ENCODE measurements at places on chromosomes 5 and 9. TPM values are rescaled to one million over a fixed set of nuclear protein-coding genes. Genes with fewer than 3 reads are reported as not detected.

The MCCC2 gene
- total RNA-seq: 46.3 TPM

The PCDHGA1 gene
- total RNA-seq: under 0.01 TPM

The ZNF483 gene
- 2.2 TPM for total RNA-seq

The F2RL2 gene
- not detected for total RNA-seq

The GNA14 gene
- not detected for total RNA-seq

The FAM120AOS gene
- 24.3 TPM for total RNA-seq

The CCDC183 gene
- total RNA-seq: 0.69 TPM

The PCDHA9 gene
- under 0.01 TPM for total RNA-seq

The TMEM252 gene
- total RNA-seq: not detected

The LCNL1 gene
- total RNA-seq: not detected

The CDKN2B gene
- 2.0 TPM for total RNA-seq

The IL5 gene
- not detected for total RNA-seq

The PAEP gene
- 4.9 TPM for total RNA-seq

The PCYOX1L gene
- total RNA-seq: 9.6 TPM

The ITGA2 gene
- total RNA-seq: 4.0 TPM

The PPP2R2B gene
- 1.3 TPM for total RNA-seq

The ETF1 gene
- 131 TPM for total RNA-seq

The DMRT3 gene
- total RNA-seq: not detected

The CCDC107 gene
- 17.1 TPM for total RNA-seq

The THBS4 gene
- under 0.01 TPM for total RNA-seq

The DNAJB5 gene
- 5.0 TPM for total RNA-seq

The HSPB3 gene
- total RNA-seq: not detected

The AMBP gene
- not detected for total RNA-seq

The KCNV2 gene
- not detected for total RNA-seq

The PSIP1 gene
- 31.3 TPM for total RNA-seq

The OTULINL gene
- not detected for total RNA-seq
